Astrocyte (in vitro differentiated cells and primary cell): ENCODE measurements at places on chromosomes 7 and 10.

- DNase-seq = no peak
These were observed 80.1 kb downstream of the ZFAND4 start for GRCh38 chr10:45592432-45592831.

GRCh38 chr7:7959979-7960670 is 8.5 kb upstream of the GLCCI1 start:
- DNase-seq = no peak

- no peak for DNase-seq
These were observed 165.3 kb upstream of the ZMIZ1 start for GRCh38 chr10:78903341-78903940.

- no peak for DNase-seq
These were observed 112.8 kb downstream of the APBB1IP start for GRCh38 chr10:26550774-26551526.

- DNase-seq = no peak
These were observed 40.2 kb downstream of the CTBP2 start for GRCh38 chr10:125120053-125120710.
